ENCODE measurements at places on chromosomes 11 and 22. TPM values are rescaled to one million over a fixed set of nuclear protein-coding genes. Genes with fewer than 3 reads are reported as not detected.

- DNase-seq, result no peak
Observed at GRCh38 chr11:64233913-64234586, at the start of gene VEGFB. Gene VEGFB, plus strand, starts transcription at chr11:64234584. Its CDS starts 250 bp downstream, at chr11:64234834.

GRCh38 chr11:1822648-1823375 lies 12.0 kb upstream of the SYT8 start:
- no peak for DNase-seq

GRCh38 chr11:75338516-75339208 lies 12.8 kb downstream of the ARRB1 start:
- no peak for DNase-seq

MUC5B gene
- under 0.01 TPM for total RNA-seq

GLB1L2 gene
- total RNA-seq, result 0.47 TPM

GAL3ST1 gene
- total RNA-seq, result 0.09 TPM

- DNase-seq, result no peak
Observed at GRCh38 chr11:27421819-27422494, 50.6 kb downstream of the LGR4 start.

GRCh38 chr11:131978351-131978750 lies 607.9 kb downstream of the NTM start:
- no peak for DNase-seq

GRCh38 chr11:37422511-37422910 lies 824.5 kb upstream of the RAG2 start:
- DNase-seq, result no peak

DNA sequence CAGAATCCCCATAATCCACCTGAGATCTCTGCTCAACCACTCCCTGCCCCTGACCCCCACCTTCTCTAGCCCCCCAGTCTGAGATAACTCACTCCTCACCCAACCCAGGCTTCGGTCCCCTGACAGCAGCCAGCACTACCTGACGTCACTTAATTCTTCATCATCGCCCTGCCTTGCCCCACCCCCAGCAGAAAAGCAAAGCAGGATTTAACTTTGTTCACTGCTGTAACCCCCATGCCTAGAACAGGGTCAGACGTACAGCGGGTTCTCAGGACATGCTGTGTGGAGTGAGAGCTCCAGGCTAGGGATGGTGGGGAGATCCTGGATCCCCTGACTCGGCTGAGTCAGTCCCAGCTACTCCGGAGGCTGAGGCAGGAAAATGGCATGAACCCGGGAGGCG lies 45.8 kb downstream of the ELFN2 start:
- DNase-seq, result no peak

DNA sequence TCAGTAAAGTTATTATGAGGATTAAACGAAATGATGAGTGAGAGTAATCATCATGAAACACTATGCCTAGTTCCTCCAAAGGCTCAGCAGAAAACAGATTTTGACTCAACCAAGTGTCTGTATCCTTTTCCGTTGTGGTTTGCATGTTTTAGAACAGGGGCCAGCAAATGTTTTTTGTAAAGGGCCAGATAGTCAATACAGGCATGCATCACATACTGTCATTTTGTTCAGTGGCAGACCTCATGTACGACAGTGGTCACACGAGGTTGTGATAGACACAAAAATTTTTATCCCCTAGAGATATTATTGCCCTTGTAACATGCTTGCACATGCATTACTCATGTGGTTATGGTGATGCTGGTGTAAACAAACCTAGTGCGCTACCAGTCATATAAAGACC lies 81.9 kb upstream of the SLC25A18 start:
- no peak for DNase-seq

C11orf97 gene
- not detected for total RNA-seq

- DNase-seq, result no peak
Observed at GRCh38 chr11:116274521-116274920, 498.3 kb downstream of the BUD13 start.

SYT9 gene
- total RNA-seq, result 0.05 TPM

- DNase-seq, result no peak
Observed at GRCh38 chr11:30579415-30580175, 6.6 kb downstream of the MPPED2 start.

GRCh38 chr11:132365650-132366049 lies 995.2 kb downstream of the NTM start:
- no peak for DNase-seq

- DNase-seq, result no peak
Observed at GRCh38 chr11:61609980-61610366, 29.1 kb upstream of the SYT7 start.

DNA sequence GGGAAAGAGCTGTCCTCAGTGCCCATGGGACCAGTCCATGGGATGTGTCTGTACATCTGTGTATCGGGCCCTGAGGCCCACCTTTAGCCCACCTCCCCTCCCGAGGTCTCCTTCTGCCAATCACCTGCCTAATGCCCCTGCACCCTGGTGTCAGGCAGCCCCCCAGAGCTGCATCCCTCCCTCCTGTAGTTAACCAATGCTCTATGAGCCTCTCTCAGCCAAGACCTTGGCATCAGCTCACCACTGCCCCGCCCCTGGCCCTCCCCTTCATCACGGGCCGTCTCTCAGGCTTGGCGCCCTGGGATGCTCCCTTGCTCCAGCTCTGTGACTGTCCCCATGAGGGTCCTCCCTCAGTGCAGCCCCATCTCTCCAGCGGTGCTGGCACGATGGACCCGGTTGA lies 18.5 kb downstream of the MGAT3 start:
- DNase-seq, result no peak

SCGB2A2 gene
- total RNA-seq, result 2.7 TPM

- DNase-seq, result no peak
Observed at GRCh38 chr22:17606496-17606895, 22.1 kb downstream of the ATP6V1E1 start.

OR4D5 gene
- not detected for total RNA-seq

GRCh38 chr22:31752096-31752847 lies 1.5 kb upstream of the DEPDC5 start:
- no peak for DNase-seq

- no peak for DNase-seq
Observed at GRCh38 chr22:39132871-39133524, 19.5 kb downstream of the CBX7 start.

THY1 gene
- total RNA-seq, result 88.8 TPM

RCOR2 gene
- 2.4 TPM for total RNA-seq

GRCh38 chr22:45268958-45269844 lies 15.5 kb upstream of the UPK3A start:
- DNase-seq, result peak; percentile 86

DNA sequence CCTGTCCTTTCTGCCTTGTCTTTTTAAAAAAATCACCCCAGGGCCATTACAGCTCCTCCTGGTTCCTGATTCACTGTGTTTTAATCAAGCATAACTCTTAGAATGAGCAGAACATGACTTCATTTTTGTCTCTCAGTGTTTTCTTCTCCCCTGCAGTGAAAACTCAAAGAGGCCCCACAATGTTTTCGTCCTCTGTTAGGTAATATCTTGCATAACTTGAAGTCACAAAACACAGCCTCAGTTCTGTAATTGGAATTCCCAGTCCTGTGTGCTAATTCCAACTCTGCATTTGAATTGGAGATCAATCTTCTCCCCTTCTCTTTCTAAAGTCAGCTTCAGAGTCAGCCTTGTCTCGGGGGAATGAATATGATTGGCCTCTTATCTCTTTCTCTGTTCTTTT lies 186.5 kb upstream of the NAV2 start:
- DNase-seq, result no peak

SLC36A4 gene
- 5.5 TPM for total RNA-seq

DNA sequence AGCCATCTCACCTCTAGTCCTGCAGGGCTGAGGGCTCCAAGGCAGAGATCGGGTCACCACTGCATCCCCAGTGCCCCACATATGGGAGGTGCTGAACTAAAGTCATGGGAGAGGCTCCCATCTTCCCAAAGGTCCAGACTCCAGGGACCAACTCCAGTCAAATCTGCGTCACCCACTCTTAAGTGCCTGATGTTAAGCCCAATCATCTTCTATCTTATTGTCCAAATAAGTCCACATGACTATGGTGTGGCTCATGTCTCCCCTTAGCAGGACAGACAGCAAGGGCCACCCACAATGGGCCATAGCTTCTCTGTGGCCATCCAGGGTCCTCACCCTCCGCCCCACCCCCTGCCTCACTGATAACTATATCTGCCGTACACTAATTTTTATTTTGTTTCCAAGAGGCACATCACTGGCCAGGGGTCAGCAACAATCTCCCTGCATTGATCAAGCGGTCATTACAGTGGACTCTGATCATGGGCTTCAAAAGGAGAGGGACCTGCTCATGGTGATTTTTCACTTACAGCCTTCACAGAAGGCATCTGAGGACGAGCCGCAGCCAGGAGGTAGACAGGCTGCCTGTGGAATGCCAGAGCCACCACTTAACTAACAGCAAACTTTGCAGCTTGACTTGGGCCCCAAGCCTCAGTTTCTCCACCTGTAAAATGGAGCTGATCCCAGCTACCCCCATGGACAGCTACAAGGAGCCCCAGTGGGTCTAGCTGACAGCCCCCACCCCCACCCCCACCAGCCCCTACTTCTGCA lies 23.3 kb downstream of the MYH9 start:
- no peak for DNase-seq

SNAP29 gene
- 13.4 TPM for total RNA-seq

DNA sequence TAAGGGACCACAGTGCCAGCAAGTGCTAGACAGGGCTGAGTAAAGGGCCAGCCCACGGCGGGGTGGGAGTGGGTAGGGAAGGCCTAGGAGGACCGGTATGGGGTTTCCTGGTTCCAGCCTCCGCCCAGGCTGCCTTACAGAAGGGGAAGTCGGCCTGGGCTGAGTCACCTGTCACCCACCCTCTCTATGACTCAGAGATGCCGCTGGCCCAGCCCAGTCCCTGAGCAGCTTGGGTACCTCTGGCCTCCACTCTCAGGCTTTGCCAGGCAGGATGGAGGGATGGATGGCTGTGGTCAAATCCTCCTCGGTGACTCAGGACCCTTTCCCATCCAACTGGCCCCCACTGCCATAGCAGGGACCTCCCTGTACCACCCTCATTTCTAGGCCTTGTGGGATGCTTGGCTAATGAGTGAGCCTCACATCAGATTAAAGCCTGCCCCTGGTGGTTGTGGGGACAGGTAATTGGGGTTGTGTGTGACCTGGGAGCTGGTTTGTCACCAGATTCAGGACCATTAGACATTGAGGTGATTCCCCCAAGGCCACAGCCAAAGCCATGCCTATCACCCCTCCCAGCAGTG lies 13.9 kb downstream of the SLC35E4 start:
- no peak for DNase-seq

- DNase-seq, result no peak
Observed at GRCh38 chr11:116787436-116787785, 412 bp downstream of the ZPR1 start.

DNA sequence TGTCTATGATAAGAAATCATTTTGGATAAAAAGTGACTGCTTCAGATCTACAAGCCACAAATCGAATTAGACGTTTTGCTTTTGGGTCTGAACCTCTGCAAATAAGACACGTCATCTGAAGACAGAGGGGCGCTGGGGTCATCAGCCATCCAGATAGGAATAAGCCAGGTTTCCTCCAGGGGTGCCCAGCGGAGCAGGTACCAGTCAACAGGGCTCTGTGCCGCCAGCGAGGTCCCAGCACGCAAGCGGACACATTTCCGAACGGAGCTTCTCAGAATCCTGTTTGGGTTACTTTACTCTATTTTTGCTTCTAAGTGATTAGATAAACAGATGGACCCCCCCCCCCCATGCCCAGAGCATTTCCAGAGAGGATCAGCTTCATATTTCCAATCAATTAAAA lies 873.8 kb downstream of the BRD1 start:
- no peak for DNase-seq

DNA sequence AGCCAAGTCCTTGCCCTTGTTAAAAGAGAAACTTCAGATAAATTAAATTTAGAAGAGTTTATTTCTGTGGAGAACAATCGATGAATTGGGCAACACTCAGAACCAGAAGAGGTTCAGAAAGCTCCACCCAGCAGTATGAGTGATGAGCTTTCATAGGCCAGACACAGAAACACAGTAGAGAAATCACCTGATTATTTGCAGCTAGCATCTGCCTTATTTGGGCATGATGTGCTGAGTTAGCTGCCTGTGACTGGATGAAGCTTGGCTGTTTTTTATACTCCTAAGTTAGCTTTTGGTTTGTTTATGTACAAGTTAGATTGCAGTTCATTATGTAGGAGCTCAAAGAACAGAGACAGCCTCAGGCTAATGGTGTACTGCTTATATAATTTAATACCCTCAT lies 269.5 kb upstream of the SESN3 start:
- no peak for DNase-seq

KRTAP5-2 gene
- total RNA-seq, result not detected
